Type B pancreatic cell (in vitro differentiated cells): ENCODE measurements at places on chromosomes 4 and X.

- DNase-seq, result no peak
These were observed 851 bp downstream of the POLR2B start for GRCh38 chr4:56979421-56980072.

DNA sequence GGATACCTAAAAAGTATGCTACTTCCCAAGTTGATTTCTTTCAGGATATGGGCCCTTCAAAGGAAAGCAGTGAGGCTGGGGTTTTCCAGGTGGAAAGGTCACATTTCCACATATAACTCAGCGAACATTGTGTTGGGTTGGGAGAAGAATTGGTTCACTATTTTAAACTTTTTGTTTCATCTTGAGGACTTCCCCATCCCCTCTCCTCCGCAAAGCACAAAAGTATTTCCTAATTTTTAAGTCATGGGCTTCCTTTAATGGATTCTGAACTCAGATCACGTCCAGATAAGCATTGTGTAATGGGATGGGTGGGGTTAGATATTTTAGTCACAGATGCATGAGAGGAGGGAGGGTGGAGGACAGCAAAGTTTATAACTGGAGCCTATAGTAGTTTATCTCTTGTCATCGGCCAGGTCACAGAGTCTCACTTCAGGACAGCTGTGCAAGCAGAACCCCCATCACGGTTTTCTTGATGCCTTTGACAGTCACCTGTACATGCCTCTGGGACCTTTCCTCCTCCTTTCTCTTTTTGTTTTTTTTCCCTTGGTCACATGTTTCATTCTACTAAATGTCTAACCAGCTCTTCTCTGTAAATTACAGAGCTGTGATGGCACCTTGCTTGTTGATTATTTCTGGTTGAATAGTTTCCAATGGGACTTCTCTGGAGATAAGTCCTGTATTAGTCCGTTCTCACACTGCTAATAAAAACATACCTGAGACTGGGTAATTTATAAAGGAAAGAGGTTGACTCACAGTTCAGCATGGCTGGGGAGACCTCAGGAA, 115.4 kb downstream of the PTTG2 start:
- no peak for DNase-seq

- DNase-seq, result no peak
These were observed 360.4 kb upstream of the AGA start for GRCh38 chr4:177802661-177803060.

- DNase-seq, result no peak
These were observed 48.8 kb downstream of the PPP2R2C start for GRCh38 chr4:6423575-6423974.

GRCh38 chr4:186283311-186283710, 17.3 kb downstream of the F11 start:
- DNase-seq, result no peak

DNA sequence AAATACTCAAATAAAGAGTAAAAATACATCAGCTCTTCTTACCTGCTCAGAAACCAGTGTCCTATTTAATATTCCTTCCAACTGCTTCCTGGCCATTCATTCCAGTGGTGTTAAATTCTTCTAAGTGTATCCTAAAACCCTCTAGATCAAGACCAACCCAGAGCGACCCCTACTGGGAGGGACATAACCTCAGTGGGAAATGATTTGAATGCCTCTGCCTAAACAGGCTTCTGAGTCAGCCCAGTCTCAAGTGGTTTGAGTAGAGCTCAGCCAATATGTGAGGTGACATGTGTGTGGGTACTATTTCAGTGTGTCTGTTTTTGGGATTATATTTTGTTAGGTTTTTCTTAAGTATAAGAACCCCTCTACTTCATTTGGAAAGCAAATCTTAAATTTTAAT, 133.6 kb upstream of the ARHGEF9 start:
- DNase-seq, result no peak

DNA sequence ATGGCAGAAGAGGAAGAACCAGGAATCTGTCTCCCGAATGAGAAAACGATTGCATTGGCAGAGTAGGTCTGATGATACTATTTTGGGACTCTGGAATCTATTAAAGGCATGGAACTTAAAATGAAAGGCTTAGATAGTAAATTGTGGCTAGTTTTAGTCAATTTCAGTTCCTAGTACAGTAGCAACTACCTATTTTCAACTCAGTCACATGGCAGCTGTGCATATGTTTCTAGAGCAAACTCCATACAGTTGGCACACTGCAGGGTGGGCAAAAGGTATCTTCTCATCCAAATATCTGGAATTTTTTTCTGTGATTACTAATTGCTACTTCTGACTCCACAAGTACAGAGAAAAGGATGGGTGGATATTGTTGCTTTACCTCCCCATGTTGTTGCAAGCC, 663.6 kb downstream of the PCDH7 start:
- DNase-seq, result no peak
